ENCODE measurements at places on chromosomes 3 and 15.

- DNase-seq: no peak
Observed at GRCh38 chr3:104878395-104878794, 488.3 kb upstream of the ALCAM start.

DNA sequence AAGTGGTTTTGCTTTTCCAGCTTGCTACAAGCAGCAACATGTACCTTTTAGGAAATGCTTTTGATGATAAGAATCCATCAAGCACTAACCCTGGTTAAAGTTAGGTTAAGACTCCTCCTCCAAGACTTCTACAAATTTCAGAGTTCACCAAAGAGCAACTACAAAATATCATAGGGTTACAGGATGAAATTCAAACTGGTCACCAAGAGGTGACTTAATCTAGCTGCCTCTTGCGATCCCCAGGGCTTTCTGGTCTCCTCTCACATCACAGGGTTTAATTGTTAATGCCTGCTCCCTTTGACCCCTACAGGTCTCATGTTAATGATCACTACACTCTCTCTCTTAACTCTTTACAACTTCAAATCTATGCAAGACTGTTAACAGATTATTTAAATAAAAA, 66.5 kb downstream of the DPH6 start:
- DNase-seq: no peak

DNA sequence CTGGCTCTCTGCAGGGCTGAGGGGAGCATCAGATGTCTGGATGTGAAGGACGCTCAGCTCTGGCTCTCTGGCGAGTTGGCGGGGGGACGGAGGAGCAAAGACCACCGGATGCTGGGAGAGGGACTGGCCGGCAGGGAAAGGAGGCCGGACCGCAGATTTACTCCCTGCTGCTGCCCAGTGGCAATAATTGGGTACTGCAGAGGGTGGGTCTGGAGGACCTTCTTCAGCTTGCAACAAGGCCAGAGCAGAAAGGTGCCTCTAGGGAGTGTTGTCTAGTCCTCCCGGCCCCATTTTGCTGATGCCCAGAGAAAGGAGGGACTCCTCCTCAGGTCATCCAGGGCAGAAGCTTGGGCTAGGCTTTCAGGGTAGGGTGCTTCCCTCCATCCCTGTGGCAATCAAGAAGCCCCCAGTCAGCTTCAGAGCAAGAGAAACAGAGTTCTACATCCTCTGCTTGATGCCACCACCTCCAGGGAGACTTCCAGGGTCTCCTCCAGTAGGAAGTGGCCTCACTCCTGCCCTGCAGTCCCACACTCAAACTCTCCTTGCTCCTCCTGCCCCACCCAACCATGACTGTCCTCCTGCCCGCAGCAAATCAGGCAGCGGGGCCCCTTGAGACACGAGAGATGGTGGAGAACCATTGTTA, 20.3 kb upstream of the CSPG4 start:
- DNase-seq: no peak

GRCh38 chr3:12266038-12266437, 22.8 kb upstream of the PPARG start:
- no peak for DNase-seq

GRCh38 chr3:194447657-194448056, 39.1 kb downstream of the ATP13A3 start:
- DNase-seq: no peak

DNA sequence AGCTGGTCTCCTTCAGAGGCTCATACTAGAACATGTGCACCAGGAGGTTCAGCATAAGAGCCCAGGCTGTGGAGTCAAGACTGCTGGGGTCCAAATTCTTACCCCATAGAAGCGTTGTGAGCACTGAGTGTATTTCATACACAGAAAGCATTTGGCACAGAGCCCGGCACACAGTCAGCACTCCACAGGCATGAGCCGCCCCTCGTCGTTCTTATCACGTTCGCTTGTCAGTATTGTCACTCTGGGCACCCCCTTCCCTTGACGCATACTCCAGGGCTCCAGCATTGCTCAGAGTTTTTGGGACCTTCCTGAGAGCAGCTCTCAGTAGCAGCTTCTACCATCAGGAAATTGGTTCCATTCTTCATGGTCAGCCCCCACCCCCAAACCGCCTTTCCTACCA, 25.2 kb downstream of the CORO2B start:
- no peak for DNase-seq

GRCh38 chr15:68631601-68632051, 52.8 kb downstream of the CORO2B start:
- no peak for DNase-seq

GRCh38 chr3:143001034-143001368, 369 bp upstream of the U2SURP start:
- DNase-seq: peak; percentile 35

DNA sequence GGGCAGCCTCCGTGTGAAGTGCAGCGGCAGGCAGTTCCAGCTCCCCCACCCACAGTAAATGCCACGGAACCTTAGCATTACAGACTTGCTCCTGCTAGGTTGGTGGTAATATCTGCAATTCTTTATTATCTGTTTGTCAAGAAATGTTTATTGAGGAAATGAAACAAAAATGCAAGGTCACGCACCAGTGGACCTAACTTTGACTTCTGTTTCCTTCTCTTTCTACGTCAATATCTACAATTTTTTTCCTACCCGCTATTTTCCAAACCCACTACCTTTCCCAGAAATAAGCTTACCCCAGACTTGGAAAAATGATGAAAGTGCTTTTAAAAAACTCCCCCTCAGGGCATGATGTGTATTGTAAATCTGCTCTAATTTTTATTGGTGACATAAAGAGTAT, 18.9 kb downstream of the ILDR1 start:
- DNase-seq: no peak

DNA sequence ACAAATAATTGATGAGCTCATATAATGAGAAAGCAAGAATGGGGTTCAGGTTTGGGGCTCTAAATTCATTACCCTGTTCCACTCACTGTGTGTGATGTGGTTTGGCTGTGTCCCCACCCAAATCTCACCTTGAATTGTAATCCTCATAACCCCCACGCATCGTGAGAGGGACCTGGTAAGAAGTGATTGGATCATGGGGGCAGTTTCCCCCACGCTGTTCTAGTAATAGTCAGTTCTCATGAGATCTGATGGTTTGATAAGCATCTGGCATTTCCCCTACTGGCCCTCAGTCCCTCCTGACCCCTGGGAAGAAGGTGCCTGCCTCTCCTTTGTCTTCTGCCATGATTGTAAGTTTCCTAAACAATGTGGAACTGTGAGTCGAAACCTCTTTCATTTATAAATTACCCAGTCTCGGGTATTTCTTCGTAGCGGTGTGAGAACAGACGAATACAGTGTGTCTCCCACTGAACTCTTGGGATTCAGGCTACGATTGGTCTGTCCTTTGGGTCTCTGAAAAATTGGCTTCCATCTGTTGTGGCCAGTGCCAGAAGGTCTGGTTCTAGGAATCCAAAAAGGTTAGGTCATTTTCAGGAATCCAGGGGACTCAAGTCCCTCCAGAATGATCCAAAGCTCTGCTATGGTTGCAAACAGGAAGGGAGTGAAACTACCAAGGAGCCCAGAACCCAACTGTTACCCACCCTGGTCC, 87.7 kb downstream of the XXYLT1 start:
- DNase-seq: no peak

DNA sequence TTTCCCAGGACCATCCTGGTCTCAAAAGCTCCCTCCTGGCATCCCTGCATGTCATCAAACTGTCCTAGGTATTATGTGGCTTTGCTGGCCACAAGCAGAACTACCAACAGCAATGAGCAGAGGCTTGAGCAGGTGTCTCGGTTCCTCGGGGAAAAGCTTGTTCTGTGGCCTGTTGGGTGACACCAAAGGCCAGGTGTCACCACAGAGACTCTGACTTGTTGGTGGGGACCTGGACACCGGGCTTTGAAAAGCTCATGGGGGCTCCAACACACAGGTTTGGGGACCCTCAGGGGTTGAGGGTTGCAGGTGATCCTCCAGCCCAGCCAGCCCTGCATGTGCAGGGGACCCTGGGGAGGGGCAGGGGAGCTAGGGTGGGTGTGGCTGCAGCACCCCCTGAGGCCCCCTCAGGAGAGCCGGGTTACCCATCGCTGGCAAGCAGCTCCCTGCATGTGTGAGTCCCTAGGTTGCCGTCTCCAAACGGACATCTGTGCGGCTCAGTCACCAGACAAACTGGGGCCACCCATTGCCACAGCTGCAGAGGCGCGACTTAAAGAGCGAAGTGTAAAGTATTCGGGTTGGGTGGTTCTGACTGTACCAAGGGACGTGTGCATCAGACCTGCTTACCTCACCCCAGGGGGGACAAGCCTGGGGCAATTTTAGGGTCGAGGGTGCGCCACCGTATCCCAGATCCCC, 140.1 kb downstream of the CHSY1 start:
- no peak for DNase-seq

- no peak for DNase-seq
Observed at GRCh38 chr15:85671156-85671555, 123.6 kb downstream of the KLHL25 start.

DNA sequence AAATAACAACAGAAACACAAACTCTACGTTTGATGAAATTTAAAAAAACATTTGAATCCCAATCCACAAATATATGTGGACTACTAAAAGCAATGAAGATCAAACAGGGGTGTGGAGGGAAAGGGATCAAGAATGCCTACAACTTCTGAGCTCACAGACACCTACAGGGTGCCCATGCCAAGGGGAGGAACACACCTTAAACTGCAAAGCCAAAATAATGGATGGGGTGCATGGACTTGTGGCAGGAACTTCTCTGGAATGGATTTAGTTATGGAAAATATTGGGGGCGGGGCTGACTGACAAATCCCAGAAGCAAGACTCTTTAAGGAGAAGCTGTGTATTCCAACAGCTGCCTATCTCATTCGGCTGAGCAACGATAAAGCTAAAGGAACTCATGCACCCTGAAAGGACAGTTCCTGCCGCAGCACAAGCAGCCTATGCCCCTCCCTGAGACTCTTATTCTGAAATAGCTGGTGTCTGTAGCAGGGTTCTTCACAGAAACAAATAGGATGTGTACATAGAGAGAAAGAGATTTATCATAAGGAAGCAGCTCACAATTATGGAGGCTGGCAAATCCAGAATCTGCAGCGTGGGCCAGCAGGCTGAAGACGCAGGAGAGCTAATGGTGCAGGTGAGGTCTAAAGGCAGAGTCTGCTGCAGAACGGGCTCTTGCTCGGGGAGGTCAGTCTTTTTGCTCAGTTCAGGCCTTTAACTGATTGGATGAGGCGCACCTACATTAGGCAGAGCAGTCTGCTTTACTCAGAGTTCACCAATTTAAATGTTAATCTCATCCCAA, 24.5 kb upstream of the PLA2G4D start:
- no peak for DNase-seq

GRCh38 chr3:168123201-168124176, 27.8 kb upstream of the GOLIM4 start:
- DNase-seq: no peak

DNA sequence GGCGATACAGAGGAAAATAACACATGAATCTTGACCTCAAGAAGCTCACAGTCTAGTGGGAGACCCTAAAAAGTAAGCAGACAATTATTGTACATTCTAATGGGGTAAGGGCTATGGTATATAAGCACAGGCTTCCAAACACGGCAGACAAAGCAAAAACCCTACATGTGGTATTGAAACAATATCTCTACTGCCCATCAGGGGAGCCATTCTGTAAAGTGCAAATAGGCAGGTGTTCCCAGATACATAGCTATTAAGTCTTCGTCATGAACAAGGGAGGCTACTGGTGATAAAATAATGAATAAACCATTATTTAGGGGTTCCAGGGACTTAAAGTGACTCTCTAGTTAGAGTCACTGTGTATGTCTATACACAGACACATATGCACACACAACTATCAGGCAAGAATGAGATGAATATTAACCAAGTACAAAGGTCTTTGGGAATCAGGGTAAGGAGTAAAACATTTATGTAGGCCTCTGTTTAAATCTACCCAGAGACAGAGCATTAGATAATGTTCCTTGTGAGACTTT, 38.7 kb upstream of the ASB14 start:
- DNase-seq: no peak

GRCh38 chr3:149388001-149388440, 10.6 kb upstream of the TM4SF1 start:
- DNase-seq: no peak

DNA sequence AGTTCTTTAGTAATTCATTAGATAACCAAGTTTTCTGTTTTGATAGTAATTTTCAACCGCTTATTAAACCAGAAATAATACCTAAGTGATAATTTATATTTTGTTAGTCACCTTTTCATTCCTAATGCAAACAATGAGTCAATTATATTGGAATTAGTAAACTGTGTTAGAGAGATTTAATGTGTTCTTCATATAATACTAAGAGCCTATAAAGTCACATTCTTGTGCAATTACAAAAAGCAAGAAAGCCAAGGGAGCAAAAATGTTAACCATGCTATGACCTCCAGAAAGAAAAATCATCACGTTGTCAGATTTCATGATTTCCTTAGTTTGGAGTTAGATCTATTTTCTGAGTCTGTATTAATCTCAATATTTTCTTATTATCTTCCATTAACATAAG, 108.8 kb upstream of the SAMMSON start:
- DNase-seq: no peak

- DNase-seq: no peak
Observed at GRCh38 chr3:58608648-58609047, 31.5 kb upstream of the FAM107A start.

- DNase-seq: no peak
Observed at GRCh38 chr3:16064642-16065414, 109.7 kb upstream of the GALNT15 start.

- DNase-seq: no peak
Observed at GRCh38 chr3:50264383-50264963, 4.5 kb upstream of the SEMA3B start.

- DNase-seq: no peak
Observed at GRCh38 chr3:5339967-5340535, 152.5 kb downstream of the EDEM1 start.

DNA sequence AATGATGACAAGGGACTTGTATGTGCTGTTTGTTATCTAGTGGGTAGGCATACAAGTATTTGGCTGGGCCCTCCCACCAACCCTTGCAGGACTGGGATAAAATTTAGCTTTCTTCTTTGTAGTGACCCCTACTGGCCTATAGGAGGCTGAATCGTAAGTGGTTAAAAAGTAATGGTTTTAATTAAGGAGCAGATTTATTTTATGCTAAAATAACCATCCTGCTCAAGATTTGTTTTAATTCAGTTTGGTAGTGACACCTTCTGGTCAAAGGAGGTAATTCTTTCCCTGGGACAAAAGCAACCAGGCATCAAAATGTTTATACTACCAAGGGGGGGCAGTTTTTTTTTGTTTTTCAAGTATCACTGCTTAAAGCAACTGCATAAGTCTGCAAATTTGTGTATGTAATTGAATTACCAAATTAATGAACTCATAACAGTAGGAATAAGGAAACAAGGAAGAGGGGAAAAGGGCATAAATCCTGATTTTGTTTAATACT, 70.7 kb downstream of the TOP2B start:
- DNase-seq: no peak

- DNase-seq: no peak
Observed at GRCh38 chr15:69997813-69998212, 99.9 kb downstream of the TLE3 start.

GRCh38 chr3:152772674-152773225, 62.2 kb upstream of the P2RY1 start:
- no peak for DNase-seq

GRCh38 chr3:124780356-124780755, 50.1 kb downstream of the UMPS start:
- DNase-seq: no peak
